ENCODE measurements at places on chromosomes 2 and 18.
A peak's percentile ranks its signal among the peaks of the same experiment; 100 is the strongest.

DNA sequence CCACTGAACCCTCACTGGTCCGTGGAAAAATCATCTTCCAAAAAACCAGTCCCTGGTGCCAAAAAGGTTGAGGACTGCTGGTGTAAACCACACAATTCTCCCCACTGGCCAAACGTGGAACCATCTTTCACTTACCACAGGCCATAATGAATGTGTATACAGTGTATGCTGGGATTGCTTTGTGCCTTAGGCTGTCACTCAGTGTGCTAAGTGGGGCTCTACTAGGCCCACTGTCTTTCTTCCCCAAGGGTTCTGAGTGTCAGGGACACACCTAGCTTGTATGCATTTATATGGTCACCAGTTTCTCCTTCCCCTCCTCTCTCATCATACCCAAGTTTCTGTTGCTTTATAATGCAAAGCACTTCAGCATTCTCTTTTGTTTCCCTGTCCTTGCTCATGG lies 27.2 kb downstream of the SCYGR8 start:
- DNase-seq = no peak

GRCh38 chr18:79360933-79361332 lies 34.8 kb upstream of the NFATC1 start:
- no peak for DNase-seq

DNA sequence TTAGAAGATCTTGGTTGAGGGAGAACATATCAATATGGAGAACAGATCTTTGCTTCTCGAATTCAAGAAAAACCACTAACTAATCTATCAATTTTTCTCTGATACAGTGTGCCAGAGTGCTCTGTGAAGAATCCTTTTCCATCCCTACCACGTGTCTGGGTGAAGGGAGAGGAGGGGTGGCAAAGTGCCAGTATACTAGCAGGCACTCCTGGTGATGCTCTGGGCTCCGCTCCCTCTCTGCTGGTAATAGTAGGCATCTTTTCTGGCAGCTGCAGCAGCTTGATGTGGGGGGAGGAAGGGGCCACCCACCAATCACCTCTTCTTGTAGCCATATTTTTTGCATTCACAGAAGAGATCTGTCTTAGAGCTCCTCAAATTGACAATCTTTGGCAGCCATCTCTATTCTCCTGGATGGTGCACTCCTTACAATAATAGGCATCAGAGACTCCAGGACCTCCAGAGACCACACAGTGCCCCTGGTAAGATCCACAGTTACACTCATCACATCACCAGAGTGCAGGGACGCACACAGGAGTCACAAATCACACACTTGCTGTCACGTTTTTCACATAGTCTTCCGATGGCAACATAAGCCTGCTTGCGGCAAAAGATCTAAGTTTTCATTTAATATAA lies 15.7 kb downstream of the STK39 start:
- DNase-seq = no peak

GRCh38 chr2:119756837-119757236 lies 2.9 kb upstream of the PTPN4 start:
- no peak for DNase-seq

- no peak for DNase-seq
These were observed 16.9 kb downstream of the CYP26B1 start for GRCh38 chr2:72130659-72131360.

- peak; percentile 55 for DNase-seq
These were observed 96.2 kb upstream of the ZNF532 start for GRCh38 chr18:58768293-58768974.

GRCh38 chr2:1162768-1163584 lies 212.3 kb downstream of the SNTG2 start:
- DNase-seq = no peak

DNA sequence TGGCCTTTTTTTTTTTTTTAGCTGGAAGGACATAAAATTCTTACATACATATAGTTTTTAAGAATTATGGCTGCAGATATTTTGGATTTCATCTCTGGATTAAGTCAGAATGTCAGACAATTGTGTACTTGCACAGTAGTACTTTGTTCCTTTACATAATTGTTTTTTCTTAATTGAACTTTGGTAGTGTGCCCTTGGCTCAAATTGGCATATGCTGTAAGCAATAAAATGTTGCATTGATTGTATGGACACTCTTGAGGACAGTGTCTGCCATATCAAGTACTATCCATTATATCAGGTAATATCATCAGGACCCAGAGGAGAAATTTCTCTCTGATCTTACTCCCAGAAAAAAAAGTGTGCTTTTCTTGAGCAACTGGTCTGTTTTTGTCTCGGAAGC lies 15.3 kb downstream of the ZC3H6 start:
- DNase-seq = no peak

DNA sequence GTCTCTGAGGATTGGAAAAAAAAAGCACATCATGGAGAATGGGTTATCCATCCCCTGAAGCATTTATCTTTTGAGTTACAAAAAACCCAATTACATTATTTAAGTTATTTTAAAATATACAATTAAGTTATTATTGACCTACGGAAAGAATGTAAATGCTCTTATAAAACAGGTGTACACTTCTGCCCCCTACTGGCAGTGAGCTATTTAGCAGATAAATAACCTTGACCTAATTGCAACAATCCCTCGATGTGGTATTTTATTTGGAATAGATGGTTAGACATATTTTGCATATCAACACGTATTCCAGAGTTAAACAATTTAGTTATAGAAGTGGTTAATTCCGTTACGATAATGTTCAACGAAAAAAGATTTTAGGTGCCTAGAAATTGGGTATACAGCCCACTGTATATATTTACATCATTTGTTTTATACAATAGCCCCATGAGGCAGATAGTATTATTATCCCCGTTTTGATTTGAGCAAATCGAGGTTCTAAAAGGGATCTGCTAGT lies 9.1 kb upstream of the DAW1 start:
- DNase-seq = no peak

GRCh38 chr2:53913721-53914120 lies 54.0 kb upstream of the GPR75 start:
- DNase-seq = no peak

DNA sequence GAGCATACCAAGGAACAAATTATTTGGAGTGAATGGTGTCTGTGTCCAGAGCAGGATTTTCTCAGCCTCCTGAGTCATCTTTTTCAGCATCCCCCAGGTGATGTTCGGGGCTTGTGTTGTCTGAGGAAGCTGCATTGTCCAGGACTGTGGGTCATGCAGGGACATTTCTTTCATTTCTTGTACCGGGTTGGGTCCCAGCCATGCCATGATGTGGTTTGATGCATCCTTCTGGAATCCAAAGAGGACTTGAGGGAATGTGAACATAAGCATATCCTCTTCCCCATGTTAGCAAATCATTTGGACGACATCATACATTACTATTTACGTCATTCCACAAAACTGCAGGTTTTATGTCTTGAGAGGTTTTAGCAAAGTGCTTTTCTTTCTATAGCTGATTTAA lies 797.8 kb downstream of the CCDC85A start:
- no peak for DNase-seq

GRCh38 chr2:11592671-11593574 lies 59.1 kb downstream of the GREB1 start:
- DNase-seq = no peak

- DNase-seq = no peak
These were observed 90.3 kb downstream of the OLA1 start for GRCh38 chr2:174158003-174158402.

DNA sequence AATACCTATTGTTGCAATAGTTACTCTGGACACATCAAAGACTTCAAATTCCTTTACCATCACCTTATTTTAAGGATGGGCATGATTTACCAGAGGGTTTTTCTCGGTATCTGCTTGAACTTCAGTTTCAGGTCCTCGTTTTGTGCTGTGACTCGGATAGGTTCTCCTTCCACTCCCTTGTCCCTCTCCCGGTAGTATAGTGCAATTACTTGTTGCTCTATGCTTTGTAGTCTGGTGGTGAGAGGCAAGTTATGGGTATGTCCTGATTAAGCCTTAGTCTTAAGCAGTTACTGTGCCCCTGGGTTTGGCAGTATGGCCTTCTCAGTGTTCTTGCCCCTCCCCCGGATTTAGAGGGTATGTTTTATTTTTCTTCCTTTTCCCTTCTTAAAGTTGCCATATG lies 96.6 kb downstream of the RHBDD1 start:
- no peak for DNase-seq

DNA sequence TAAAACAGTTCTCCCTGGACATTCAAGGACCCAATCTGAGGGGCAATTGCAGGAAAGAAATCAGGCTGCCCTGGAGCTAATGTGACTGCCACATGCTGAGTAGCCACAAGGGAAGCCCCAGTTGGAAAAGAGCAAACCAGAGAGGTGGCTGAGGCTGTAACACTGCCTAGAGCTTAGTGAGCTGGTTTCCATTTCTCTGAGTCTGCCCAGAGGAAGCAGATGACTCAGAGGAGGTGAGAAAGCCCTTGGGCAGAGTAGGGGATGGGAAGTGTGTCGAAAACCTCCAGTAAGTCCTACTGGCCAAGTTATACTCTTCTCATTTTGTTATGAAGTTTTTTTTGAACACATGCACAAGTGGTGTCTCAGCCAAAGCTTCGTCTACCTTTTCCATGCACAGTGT lies 753.0 kb downstream of the CNTNAP5 start:
- no peak for DNase-seq

GRCh38 chr2:3253913-3254441 lies 123.6 kb downstream of the EIPR1 start:
- DNase-seq = no peak

DNA sequence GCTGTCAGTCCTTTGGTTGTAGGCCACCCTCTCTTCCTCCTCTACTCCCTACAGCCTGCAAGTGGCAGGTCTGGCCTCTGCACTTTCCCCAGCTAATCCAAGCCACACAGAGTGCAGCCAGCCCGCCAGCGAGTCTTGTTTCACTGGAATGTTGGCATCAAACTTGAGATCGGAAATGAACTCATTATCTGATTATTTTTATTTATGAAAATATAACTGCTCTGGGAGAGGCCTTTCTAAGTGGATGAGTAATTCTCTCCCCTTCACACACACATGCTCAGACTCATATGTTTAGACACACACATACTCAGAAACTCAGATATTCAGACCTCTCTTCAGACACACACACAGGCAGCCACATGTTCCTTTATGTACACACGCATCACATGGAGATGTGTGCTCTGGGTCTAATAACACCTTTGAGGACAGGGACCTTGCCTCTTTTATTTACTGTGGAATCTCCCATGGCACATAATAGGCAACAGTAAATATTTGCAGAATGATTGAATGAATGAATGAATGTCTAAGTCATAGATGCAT lies 151.3 kb downstream of the ZFP36L2 start:
- DNase-seq = no peak

GRCh38 chr18:71798986-71799673 lies 745.0 kb downstream of the CBLN2 start:
- DNase-seq = no peak

GRCh38 chr2:30359644-30360167 lies 87.3 kb upstream of the LCLAT1 start:
- no peak for DNase-seq

DNA sequence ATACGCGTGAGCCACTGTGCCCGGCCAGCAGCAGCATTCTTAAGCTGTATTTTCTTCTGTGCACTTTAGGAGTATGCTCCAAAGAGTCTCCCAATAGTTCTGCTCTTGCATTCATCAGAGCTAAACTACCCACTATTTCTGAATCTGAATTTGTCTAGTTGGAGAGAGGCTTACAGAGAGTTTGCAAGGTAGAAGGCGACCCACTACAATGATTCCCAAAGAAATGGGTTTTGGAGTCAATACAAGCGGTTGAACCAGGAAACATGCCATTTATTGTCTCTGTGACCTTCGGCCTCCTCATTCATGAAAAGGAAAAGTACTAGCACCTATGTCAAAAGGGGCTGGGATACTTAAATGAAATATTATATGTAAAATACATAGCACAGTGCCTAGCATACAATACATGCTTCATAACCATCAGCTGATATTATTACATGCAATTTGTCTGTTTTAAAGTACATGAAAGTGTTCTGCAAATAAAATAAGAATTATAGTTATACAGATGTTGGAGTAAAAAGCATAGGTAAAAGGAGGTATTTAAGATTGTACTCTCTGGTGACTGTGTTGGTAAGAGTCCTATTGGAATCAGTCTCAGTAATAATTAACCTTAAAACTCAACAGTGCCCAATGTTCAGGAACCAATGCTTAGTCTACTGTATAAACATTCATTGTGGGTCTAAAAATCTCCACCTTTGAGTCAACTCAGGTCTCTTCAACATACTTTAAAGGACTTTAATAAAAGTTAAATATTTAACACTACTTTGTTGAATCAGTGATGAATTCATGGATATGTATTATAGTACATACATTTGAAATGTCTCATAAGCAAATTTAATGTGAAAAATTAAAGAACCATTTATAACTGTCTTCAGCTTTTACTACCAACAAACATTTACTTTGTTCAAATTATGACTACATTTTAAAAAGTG lies 89.8 kb upstream of the GRB14 start:
- DNase-seq = no peak

DNA sequence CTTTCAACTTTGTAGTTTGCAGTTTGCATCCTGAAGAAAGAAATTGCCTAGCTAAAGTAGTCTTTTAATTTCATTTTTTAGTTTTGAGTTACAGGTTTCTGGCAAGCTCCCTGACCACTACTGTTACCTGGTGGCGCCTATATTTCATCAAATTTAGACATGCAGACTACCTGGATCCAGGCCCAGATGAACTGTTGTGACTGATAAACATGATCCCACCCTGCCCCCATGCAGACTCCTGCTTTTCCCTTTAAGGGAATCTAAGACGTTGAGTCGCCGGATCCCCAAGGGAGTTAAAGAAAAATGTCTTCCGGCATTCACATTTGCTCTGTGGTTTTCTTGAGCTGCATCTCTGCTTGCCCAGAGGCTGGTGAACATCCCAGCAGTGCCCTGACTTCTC lies 22.2 kb downstream of the METAP1D start:
- no peak for DNase-seq

DNA sequence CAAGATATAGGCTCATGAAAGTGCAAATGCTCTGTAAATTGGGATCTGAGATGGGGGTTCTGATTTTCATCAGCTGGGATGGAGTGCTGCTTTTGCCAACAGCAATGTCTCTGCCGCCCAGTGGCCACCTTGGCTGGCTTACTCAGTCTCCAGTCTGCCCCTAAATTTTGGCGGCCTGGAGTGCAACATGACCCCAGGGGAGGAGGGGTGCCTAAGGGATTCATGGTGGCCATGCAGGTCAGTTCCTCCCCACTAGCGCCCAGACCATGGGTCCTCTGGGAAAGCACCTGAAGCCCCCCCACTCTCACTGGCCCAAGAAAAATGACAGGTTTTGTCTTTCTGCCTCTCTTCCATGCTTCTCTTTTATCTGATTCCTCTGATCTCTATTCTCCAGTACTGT lies 45.0 kb downstream of the SLC4A3 start:
- no peak for DNase-seq
